Karpas-422 (cell line): ENCODE measurements at places on chromosomes 11 and 22.
A peak's percentile ranks its signal among the peaks of the same experiment; 100 is the strongest.

DNA sequence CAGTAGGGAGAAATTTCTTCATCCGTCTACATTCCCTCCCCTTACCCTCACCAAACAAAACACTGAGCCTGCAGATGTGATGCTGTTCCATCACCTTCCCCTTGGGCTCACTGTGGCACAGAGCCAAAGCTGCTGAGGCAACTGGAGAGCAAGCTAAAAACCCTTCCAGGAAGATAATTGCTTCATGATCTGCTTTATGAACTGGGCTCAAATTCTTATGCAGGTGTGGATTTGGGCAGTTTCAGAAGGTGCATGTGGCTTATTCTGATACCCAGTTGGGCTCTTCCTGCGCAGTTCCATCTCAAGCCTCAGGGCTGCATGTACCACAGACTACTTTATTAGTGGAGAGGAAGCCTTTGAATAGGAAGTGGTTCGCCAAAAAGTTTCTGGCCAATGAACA, 58.3 kb downstream of the AAMDC start:
- no peaks in the 10 kb centered on the region for H3K27me3 ChIP-seq
- DNase-seq, result no peak
- H3K4me3 ChIP-seq, result no peak overlapping the region
- peaks cover 6% of the 10 kb centered on the region for H3K36me3 ChIP-seq
- no peaks in the 10 kb centered on the region for H3K4me1 ChIP-seq
- no peak overlapping the region for H3K27ac ChIP-seq

DNA sequence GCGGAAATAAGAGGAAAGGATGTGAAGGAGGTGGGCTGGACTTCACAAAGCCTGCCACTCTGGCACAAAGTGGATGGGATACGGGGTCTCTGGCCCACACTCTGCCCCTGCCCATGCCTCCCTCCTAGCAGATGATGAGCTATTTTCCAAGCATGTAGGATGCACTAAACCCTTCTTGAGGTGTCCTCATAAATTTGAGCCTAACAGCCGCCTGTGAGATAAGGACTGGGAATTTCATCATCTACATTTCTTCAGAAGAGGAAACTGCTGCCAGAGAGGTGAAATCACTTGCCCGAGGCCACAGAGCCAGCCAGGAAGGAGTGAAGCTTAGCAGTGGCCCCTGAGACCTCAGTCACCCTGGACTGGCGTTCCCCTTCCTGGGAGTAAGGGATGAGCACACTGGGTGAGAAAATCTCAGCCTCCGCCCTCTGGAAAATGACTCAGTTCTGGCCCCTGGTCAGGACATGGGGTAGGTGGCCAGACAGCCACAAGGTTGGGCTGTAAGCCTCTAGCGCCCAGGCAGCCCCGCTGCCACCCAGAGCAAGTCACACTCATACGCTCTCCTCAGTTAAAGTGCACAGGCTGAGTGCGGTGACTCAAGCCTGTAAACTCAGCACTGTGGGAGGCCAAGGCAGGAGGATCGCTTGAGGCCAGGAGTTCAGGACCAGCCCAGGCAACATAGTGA, 27.9 kb downstream of the MB start:
- no peaks in the 10 kb centered on the region for H3K36me3 ChIP-seq
- no peak overlapping the region for H3K4me3 ChIP-seq
- no peaks in the 10 kb centered on the region for H3K27me3 ChIP-seq
- no peaks in the 10 kb centered on the region for H3K4me1 ChIP-seq

DNA sequence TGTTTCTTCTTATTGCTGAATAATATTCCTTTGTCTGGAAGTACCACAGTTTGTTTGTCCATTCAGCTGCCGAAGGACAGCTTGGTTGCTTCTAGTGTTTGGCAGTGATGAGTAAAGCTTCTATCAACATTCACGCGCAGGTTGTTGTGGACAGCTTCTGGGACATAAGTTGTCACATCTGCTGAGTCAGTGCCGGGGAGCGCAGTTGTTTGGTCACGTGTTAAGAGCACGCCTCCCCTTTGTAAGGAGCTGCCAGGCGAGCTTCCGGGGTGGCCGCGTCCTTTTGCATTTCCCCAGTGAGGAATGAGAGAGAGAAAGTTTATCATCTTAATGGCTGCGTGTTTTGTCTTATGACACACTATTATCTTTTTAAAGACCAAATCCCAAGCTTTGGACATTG, 30.3 kb downstream of the SAMM50 start:
- peaks cover 44% of the 10 kb centered on the region; the same call in 1 of the 2 replicates for H3K36me3 ChIP-seq
- no peaks in the 10 kb centered on the region for H3K27me3 ChIP-seq
- H3K4me3 ChIP-seq, result no peak overlapping the region
- H3K4me1 ChIP-seq, result peaks cover 2% of the 10 kb centered on the region; the same call in 1 of the 2 replicates
- DNase-seq, result no peak
- H3K27ac ChIP-seq, result no peak overlapping the region

DNA sequence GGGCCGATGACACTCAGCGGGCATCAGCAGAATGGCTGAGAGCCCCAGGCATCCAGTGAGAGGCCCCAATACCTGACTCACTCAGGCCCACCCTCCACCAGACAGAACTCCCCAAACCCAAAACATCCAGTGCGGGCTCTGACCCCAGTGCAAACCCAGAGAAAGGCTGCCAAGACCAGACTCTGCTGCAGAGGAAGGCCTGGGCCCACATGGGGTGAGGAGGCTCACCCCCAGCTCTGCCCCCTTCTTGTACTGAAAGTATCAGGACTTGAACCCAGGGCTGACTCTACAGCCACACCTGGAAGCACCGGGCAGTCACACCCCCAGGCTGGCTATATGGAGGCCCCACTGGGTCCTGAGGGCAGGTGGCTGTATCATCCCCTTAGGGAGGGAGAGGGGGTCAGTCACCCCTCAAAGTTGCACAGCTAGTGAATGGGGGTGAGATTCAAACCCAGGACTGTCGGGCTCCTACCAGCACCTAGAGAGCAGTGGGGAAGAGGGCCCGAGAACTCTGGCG, 49.3 kb downstream of the IGLL1 start:
- DNase-seq, result no peak
- peaks cover 28% of the 10 kb centered on the region for H3K4me1 ChIP-seq
- H3K4me3 ChIP-seq, result no peak overlapping the region
- H3K36me3 ChIP-seq, result no peaks in the 10 kb centered on the region

- DNase-seq, result no peak
- H3K4me1 ChIP-seq, result no peaks in the 10 kb centered on the region
- H3K36me3 ChIP-seq, result no peaks in the 10 kb centered on the region
- no peak overlapping the region for H3K4me3 ChIP-seq
- H3K27ac ChIP-seq, result no peak overlapping the region
Observed at GRCh38 chr11:80255021-80255420, 814.2 kb upstream of the TENM4 start.

GRCh38 chr11:70834277-70834940, 418.0 kb downstream of the SHANK2 start:
- no peaks in the 10 kb centered on the region for H3K36me3 ChIP-seq
- no peak overlapping the region for H3K27ac ChIP-seq
- no peak overlapping the region for H3K4me3 ChIP-seq
- no peak for DNase-seq

DNA sequence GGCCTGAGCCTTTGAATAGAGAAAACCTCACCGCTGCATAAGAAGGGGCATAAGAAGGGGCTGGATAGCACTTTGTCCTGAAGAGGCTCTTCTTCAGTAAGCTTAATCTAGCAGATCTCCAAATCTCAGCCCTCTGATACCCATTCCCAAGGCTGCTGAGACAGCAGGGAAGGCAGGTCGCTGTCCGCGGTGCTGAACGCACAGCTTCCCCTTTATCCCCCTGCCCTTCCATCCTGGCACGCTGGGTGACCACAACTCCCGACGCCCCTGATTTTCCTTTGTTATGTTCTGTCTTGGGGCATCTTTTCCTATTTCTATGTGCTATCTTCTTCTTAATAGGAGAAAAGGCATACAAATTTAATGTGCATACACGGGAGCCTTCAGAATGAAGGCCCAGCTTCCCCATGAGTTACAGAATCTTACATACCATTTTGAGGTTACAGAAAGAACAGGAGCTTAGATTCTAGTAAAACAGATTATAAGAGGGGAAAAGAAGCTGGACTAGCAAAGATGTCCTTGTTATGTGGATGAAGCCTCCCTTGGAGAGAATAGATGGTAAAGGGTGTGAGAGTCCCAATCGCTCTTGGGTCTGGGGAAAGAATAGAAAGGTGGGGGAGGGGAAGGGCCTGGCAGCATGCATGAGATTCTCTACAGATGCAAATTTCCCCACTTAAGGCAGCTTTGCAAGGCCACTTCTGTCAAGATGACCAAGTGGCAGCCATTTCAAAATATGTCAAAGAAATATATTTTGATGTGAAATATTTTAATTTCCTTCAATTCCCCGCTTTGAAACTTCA, 5.7 kb upstream of the SULT4A1 start:
- DNase-seq, result peak; percentile 62
- no peaks in the 10 kb centered on the region for H3K27me3 ChIP-seq
- peaks cover 12% of the 10 kb centered on the region for H3K4me1 ChIP-seq
- no peak overlapping the region for H3K4me3 ChIP-seq

- no peaks in the 10 kb centered on the region for H3K36me3 ChIP-seq
- no peak for DNase-seq
- no peak overlapping the region for H3K4me3 ChIP-seq
- H3K27me3 ChIP-seq, result 0 out of 2 replicates have a peak, but pooled peaks cover 3% of the 10 kb centered on the region
Observed at GRCh38 chr11:86741839-86742805, 58.2 kb upstream of the PRSS23 start.

DNA sequence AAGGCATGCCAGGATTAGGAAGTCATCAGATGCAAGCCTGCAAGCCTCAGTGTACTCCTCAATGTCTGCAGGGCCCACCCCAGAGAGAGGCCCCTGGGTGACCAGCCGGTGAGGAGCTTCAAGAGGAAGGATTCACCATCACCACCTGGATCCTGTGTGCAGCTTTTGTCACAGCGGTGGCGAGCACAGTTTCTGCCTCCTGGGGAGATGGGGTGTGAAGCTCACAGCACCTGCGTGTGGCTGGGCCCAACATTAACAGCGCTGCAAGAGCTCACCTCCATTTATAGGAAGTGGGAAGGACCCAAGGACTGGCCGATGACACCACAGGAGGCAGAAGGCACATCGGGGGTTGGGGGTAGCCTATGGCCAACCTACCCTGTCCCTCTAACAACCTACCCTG, 235.3 kb downstream of the CTTN start:
- no peak for DNase-seq
- H3K36me3 ChIP-seq, result no peaks in the 10 kb centered on the region
- no peaks in the 10 kb centered on the region for H3K27me3 ChIP-seq
- no peak overlapping the region for H3K4me3 ChIP-seq
- H3K27ac ChIP-seq, result no peak overlapping the region
